NCI-H187 (cell line): ENCODE measurements at places on chromosomes 7 and 10.

DNA sequence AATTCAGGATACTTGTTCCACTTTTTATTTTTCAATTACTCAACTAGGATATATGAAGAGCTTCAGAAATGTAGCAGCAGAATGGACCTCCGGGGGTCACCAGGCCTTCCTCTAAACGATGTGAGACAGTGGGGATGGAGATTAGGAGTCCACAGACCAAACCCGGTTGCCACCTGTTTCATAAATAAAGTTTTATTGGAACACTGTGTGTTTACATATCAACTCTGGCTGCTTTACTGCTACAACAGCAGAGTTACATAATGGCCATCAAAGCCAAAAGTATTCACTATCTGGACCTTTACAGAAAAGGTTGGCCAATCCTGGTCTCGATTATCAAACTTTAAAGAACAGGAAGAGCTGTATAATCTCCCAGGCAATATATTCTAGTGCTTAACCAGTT lies 30.8 kb downstream of the RAPGEF5 start:
- DNase-seq = no peak

GRCh38 chr7:45183711-45184210 lies 26.2 kb downstream of the RAMP3 start:
- no peak for DNase-seq

DNA sequence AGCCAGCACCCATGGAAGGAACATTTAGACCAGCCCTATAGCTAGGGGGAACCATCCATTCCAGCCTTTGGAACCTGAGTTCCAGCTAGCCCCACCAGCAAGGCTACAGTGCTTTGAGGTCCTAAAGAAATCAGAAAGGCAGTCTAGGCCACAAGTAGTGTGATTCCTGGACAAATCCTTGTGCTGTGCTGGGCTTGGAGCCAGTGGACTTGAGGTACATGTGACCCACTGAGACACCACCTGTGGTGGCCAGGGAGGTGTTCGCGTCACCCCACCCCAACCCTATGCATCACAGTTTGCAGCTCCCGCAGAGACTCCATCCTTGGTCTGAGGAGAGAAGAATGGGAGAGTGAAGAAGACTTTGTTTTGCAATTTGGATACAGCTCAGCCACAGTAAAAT lies 31.8 kb downstream of the ZNF277 start:
- no peak for DNase-seq

- DNase-seq = no peak
Observed at GRCh38 chr10:31116226-31116625, 84.6 kb upstream of the ZNF438 start.

GRCh38 chr7:24325708-24326107 lies 41.7 kb downstream of the NPY start:
- no peak for DNase-seq

DNA sequence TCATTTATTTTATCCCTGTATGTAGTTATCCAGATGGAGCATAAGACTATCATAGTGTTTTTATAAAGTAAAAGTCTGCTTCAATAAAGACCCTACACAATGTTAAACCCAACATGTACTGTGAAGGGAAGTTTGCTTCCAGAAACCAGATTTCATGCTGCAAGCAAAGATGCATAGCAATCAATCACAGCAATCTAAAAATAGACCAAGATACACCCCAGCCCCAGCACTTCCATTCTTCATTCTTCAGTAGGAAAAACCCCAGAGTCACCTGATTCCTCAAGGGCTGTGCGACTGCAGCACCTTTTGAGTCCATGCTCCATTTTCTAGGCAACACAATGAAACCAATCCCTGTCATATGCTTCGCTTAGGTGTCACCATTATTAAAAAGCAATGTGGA lies 66.9 kb upstream of the PDE1C start:
- no peak for DNase-seq

DNA sequence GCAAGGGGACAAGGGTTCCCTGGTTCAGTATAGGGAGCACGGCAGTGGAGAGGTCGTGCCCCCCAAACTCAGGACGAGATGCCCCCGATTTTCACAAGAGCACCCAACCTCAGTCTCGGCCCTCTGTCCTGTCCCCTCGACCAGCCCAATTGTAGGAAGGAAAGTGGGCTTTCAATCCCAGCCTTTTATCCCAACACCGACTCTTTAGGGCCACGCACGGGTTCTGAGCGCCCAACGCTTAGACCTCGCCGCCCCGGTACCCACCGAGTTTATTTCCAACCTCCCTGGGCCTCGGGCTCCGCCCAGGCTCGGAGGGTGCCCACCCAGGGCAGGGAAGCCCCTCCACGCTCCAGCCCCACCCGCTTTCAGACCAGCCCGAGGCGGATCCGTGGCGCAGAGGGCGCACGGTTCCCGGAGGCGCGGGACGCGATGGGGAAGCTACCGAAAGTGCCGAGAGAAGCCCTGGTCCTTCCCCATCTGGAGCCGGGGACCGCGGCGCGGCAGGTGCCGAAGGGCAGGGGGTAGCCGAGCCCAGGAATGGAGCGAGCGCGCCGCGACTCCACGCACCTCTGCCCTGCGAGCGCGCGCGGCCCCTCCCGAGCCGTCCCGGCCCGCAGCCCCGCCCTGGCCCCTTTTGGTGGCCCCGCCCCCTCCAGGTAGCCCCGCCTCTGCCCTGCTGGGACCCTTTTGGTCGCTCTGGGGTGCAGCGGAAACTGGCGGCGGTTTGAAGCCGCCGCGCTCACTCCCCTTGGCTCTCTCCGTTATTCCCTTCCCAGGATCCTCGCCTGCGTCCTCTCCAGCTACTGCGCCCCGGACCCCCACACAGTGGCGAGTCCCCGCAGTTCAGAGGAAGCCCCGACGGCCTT lies 20.4 kb downstream of the GRID2IP start:
- no peak for DNase-seq

- DNase-seq = no peak
Observed at GRCh38 chr7:34928052-34928451, 109.2 kb downstream of the DPY19L1 start.

GRCh38 chr10:125127110-125127509 lies 33.3 kb downstream of the CTBP2 start:
- DNase-seq = no peak

GRCh38 chr10:71099731-71100361 lies 112.5 kb upstream of the UNC5B start:
- DNase-seq = no peak

DNA sequence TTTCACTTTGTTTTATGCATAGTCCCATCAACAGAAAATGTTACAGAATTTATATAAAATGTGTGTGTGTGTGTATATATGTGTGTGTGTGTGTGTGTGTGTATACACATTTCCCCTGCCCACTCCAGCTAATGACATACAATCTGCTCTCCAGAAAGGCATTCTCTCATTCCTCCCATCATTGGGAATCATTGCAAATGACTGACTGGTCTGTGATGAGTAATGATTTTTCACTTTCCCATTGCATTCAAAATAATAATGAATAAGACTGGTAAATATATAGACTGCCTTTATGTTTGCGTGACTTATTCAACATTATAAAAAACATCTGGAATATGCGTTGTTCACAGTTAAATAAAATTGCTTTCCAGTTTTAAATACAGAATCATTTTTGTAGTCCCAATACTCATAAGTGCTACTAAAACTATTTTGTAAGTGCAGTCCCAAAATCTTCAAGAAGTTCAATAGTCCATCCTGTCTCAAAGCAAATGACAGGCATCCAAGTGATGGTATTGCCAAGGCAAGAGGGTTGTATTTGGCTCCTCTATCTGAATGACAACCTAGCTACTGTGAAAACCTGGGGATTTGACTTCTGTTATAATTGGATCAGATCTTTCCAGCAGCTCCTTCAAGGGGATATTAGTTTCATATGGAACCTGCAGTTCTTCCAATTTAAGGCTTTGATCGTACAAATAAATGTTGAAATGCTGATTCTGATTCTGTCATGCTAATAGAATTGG lies 150.9 kb downstream of the POLR1F start:
- DNase-seq = no peak

- no peak for DNase-seq
Observed at GRCh38 chr10:10930979-10931743, 86.5 kb upstream of the CELF2 start.

DNA sequence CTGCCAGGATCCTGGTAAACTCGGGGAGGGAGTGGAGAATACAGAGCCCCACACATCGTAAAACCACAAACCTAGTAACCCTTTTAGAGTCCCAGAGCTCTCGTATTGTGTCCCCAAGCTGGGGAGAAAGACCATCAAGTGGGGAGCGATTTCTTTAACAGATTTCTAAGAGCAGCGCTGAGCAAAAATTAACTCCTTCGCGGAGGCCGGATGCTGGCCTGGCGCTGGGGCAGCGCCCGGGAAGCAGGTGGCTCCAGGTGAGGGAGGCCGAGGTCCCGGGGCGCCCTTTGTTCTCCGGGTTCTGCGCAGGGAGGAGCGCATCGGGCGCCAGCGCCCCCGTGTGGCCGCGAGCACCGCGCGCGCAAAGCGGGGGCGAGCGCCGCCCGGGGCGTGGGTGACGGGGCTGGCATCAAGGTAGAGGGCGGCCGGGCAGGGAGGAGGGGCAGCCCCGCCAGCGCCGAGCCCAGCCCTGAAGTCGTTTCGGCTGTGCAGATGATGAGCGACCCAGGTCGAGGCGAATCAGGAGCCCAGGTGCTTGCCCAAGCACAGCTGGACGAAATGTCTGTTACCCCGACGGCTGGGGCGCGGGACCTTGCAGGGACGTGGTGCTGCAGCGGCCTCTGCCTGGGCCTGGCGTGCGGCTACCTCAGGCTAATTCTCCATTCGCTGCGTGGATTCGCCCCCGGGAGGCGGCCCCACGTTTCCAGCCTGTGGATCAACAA lies 10.4 kb upstream of the FGFR2 start:
- no peak for DNase-seq

DNA sequence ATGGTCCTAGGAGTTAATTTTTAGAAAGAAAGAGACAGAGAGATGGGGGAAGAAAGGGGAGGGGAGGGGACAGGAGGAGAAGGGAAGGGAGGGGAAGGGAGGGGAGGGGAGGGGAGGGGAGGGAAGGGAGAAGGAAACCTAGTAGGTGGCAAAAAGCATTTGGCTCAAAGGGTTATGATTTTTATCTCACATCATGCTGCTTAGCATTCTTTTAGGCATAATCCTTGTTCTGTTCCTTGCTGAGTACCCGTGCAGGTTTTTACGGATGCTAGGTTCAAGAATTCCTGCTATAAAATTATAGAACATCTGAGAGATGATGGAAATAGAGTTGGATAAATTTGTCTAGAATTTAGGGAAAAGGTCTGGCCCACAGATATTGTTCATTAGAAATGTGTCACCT lies 132.4 kb upstream of the PRSS1 start:
- no peak for DNase-seq

GRCh38 chr7:100091411-100092181 lies 2.8 kb downstream of the COPS6 start:
- no peak for DNase-seq

- no peak for DNase-seq
Observed at GRCh38 chr7:101167645-101168411, 2.5 kb upstream of the VGF start.

- no peak for DNase-seq
Observed at GRCh38 chr10:67664942-67665341, 31.1 kb downstream of the CTNNA3 start.

GRCh38 chr7:101770466-101770865 lies 47.0 kb upstream of the CUX1 start:
- DNase-seq = no peak

DNA sequence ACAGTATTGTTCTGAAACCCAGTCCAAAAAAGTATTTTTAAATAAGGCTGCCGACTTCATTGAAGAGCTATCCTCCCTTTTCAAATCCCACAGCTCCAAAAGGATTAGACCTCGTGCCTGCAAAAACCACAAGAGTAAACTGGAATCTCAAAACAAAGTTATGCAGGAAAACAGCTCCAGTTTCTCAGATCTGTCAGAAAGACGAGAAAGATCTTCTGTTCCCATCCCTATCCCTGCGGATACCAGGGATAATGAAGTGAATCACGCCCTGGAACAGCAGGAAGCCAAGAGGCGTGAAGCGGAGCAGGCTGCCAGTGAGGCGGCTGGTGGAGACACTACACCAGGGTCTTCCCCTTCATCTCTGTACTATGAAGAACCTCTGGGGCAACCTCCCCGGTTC lies 12.6 kb downstream of the MYPN start:
- no peak for DNase-seq

GRCh38 chr10:108612485-108612884 lies 1310.8 kb downstream of the XPNPEP1 start:
- DNase-seq = no peak

DNA sequence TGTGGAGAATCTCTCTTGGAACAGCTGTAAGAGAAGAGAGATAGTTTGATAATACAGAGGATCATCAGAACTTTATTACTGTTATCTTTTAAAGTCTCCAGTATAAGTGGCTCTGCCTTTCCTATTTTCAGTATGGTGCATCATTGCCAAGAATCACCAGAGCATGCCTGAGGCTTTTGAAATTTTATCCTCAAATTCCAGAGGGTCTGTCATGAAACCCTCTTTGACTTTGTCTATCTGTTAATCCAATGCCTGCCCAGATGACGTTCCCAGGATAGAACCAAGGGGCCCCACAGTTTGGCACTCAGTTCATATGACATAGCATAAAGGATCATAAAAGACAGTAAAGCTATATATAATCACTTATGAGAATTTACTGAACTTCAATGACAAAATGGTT lies 35.3 kb upstream of the SEMA3C start:
- no peak for DNase-seq

DNA sequence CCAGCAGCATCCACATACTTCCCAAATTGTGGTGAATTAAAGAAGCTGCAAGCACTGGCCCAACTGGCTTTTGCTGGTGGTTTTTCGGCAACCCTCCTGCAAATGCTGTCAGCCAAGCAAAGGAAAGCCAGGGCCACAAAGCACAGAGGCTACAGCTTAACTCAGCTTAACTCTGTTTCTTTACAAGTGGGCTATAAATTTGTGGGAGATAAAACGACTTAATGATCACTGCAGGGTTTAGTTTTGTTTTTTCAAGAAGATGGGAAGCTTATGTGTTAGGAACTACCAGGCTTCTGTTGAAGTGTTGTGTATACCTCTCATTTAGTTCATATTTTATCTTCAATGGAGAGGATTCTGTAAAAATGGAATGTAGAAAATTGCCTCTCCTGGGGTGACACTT lies 110.6 kb downstream of the TACC2 start:
- no peak for DNase-seq

DNA sequence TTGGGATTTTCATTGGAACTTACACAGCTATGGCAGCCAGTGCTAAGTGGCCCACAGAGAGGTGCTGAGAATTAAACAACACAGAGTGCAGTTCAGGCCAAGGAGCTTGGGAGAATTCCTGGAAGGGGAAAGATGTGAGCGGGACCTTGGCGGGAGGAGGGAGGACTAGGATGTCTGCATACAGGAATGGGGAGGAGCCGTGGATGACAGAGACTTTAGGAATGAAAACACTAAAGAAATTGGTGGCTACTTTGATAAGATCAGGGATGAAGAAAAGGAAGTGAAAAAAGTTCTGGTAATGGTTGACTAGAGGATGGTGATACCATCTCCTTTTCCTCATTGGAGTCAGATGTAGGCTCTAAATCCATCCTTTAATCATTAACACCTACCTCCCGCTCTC lies 234.2 kb upstream of the FZD8 start:
- DNase-seq = no peak

GRCh38 chr7:1758028-1758858 lies 88.2 kb downstream of the ELFN1 start:
- no peak for DNase-seq
